ENCODE measurements at places on chromosomes 16 and 17.

GRCh38 chr16:50360033-50360778 is 8.6 kb downstream of the BRD7 start:
- DNase-seq = no peak

DNA sequence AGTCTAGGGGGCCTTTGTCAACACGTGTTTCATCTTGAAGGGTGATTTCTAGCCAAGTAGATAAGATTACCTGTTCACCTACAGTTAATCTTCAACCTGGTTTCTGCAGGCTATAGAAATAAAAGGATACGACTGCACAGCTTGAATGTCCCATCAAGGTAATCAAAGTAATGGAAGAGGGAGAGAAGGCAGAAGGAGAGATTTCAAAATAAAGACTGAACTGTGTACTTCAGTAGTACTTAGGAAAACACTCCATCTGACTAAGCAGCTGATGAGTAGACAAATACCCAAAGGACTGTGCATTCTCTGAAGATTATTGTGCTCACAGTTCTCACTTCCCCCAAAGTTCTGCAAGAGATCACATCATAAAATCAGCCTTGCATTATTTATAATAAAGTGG is 5.8 kb upstream of the RFFL start:
- DNase-seq = no peak

DNA sequence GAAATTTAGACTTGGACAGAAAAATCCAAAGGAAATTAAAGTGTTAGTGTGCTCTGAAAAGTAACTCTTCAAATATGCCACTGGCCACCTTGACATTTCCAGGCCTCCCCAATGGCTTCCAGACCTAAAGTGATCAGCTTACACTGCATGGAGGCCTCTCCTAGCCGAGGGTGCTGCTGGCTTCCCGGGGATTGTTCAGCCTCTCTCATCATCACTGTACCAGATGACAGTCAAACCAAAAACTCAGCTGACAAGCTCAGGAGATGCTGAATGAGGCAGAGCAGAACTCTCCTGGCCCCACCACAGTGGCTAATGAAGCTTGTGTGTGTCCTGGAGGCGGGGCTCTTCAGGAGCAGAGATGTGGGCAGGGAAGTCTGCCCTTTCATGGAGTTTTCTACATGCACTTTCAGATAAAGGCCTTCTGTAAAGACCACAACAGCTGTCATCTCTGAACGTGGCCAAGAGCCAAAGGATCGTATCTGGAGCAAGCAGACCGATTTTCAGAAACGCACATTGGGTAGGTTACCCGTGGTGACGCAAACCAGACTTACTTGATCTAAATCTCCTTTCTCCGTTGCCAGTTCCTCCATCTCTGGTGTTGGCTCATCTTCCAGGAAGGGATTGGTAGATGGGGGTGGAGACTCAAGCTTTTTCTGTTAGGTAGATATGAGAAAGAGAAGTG is 113.3 kb downstream of the VPS53 start:
- DNase-seq = no peak

DNA sequence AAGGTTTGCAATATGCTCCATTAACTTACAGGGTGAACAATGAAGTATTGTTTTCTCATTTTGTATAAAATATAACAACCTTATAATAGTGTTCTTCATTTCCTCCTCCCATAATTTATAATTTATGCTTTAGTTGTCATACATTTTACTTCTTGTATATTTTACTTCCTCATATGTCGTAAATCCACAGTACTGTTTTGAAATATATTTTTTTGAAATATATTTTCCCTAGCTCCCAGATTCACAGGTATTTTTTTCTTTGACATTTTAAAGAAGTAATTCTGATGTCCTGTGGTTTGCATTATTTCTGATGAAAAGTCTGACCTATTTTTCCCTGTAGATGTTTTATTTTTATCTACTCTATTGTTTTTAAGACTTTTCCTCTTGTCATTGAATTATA is 52.7 kb downstream of the VMP1 start:
- no peak for DNase-seq

- no peak for DNase-seq
Measured at GRCh38 chr17:68431661-68432071, 25.6 kb downstream of the WIPI1 start.

DNA sequence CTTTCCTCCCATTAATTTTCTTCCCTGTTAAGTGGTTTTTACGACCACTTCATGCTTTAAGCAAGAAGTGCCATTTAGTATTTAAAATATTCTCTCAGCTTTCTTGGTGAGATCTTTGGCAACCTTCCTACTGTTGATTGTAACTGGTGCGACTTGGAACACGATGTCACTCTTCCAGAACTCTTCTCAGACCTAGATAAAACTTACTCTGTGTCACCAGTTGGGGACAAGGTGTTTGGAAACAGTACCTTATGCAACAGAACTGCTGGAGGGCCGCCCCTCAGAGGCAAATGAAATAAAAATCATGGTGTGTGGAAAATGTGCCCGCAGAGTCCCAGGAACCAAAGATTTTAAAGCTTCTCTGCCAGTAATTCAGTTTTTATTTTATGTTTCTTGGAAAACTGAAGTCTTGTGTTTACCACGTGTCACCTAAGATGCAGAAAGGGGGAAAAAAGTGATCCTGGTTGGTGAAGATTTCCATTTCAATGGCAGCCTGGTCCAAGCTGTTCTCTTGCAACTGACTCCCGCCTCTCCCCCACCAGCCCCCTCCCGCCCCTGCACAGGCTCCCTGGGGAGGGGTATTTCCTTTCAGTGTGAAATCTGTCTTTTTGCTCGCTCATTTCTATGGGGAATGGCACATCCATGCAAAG is 7.2 kb upstream of the HSD11B2 start:
- DNase-seq = no peak

DNA sequence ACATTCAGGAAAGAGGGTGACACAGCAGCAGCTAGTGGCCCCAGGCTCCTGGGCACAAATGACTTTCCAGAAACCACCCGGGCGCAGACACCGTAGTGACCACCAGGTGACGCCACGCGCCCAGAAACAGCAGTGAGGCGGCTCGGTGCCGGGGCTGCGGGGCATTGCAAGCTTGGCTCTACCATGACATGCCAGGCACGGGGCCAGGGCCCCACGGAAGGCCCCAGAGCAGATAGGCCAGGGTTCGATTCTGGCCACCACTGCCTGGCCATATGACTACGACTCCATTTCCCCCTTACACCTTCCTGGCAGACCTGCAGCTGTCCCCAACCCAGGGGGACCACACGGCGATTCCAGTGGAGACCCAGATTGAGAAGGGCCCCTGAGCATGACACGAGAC is 6.7 kb downstream of the RHBDF1 start:
- DNase-seq = peak; percentile 71

- no peak for DNase-seq
Measured at GRCh38 chr16:73739049-73739769, 557.4 kb upstream of the PSMD7 start.

DNA sequence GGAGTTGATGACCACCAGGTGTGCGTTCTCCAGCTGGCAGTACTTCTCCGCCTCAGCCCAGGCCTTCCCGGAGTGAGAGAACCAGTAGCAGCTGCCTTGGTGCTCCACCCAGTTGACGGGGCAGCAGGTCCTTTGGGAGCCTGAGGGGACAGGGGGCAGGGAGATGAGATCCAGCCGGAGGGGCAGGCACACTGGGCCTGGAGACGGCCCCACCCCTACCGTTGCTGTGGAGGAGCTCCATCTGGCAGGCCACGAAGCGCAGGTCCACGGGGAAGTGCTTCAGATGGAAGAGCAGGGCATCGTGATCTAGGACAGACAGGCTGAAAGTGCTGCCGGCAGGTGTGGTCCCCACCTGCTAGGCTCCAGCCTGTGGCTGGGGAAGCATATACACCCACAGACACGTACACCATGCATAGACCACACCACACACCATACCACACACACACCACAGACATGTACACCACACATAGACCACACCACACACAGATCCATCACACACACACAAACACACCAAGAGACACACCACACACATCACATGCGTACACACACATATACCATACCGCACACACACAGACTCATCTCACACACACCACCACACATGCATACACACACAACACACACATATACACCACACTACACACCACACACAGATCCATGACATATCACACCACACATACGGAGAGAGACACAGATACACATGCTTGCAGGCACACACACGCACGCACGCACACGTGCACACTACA is 7.4 kb downstream of the ASGR2 start:
- DNase-seq = no peak

GRCh38 chr17:56347639-56348038 is 194.4 kb downstream of the ANKFN1 start:
- DNase-seq = no peak

DNA sequence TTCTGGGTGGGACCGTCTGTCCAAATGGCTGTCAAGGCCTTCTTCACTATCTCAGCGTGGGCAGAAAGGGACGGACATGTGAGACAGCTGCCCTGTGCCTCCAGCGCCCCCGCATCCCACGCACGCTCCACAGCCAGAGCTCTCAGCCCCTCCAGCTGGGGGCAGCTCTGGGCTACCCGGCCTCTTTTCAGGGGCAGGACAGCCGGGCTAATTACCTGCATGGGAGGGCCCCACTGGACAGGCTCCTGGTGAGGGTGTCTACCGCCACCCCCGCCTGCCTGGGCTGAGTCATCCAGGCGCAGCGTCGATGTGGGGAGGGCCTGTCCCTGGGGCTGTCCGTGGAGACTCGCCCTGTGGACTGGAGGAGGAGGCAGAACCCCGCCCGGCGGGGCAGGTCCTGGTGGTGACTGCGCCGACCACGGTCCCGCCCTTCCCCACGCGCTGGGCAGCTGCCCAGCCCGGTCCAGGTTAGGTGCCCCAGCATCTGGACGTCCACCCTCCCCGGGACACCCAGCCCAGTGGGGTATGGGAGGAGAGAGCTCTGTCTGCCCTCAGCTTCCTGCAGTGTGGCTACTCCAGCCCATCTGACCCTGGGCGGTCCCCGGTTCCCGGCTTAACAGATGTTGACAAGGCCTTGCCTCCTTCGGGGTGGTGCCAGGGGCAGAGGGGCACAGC is 5.9 kb upstream of the METRNL start:
- no peak for DNase-seq

DNA sequence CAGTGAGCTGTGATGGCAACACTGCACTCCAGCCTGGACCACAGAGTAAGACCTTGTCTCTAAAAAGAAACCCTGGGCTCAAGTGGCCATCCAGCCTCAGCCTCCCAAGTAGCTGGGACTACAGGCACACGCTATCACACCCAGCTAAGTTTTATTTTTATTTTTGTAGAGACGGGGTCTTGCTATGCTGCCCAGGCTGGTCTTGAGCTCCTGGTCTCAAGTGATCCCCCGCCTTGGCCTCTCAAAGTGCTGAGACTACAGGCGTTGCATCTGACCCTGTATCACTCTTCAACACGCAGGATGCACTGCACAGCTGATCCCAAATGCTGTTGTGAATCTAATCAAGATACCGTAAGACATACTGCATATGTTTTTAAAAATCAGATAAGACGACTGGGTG is 23.0 kb downstream of the ANKRD11 start:
- no peak for DNase-seq

DNA sequence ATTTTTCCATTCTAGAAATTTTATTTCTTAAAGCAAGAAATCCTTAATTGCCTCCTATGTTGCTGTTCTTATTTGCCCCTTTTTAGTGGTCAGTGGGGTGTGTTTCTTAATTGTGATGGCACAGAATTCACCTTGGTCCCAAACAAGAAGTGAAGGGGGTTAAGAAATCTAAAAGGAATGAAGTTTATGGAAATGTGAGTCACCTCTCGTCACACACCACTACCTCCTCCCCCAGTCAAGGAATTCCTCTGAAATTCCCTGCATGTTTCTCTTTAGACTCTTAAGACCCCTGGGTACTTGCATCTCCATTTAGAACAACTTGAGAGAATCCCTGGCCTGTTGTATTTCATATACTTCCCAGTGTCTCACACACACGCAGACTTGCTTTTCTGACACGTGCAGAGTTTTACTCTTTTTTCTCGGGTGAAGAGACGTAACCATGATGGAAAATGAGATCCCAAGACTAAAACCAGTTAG is 247.4 kb downstream of the PRKCA start:
- no peak for DNase-seq

DNA sequence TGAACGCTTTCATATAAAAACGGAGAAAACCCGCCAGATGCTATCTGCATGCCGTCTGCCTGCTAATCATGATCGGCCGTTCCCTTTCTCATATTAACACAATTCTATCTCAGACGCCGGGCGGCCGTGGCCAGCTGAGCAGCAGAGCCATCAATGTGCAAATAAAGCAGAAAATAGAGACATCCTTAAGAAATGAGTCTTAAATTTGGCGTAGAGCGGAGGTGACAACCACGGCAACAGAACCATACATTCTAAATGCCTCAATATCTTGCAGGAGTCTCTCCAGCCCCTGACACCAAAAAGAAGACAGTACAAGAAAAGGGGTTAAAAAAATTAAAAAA is 2.7 kb upstream of the IRX5 start:
- no peak for DNase-seq

GRCh38 chr17:57572600-57572999 is 172.5 kb downstream of the CCDC182 start:
- no peak for DNase-seq

DNA sequence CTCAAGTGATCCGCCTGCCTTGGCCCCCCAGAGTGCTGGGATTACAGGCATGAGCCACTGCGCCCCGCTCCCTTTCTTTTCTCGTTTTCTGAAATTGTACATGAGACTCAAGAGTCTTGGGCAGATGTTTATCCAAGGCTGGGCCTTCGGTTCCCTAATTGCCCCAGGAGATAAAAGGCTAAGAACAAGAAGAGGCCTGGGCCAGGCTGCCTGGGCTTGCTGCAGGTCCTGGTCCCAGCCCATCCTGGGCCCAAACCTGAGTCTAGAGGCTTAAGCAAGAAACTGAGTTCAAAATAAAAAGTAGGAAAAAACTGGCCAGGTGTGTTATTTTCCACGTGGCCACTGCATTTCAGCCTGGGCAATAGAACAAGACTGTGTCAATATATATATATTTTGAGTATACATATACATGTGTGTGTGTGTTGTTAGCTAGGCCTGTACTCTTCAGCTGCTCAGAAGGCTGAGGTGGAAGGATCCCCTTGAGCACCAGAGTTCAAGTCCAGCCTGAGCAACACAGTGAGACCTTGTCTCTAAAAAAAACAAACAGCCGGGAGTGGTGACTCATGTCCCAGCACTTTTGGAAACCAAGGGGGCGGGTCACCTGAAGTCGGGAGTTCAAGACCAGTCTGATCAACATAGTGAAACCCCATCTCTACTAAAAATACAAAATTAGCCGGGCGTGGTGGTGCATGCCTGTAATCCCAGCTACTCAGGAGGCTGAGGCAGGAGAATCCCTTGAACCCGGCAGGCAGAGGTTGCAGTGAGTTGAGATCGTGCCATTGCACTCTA is 6.8 kb upstream of the CLUH start:
- DNase-seq = no peak
